ENCODE measurements at places on chromosomes 7 and 10. TPM values are rescaled to one million over a fixed set of nuclear protein-coding genes. Genes with fewer than 3 reads are reported as not detected.
A peak's percentile ranks its signal among the peaks of the same experiment; 100 is the strongest.

DNA sequence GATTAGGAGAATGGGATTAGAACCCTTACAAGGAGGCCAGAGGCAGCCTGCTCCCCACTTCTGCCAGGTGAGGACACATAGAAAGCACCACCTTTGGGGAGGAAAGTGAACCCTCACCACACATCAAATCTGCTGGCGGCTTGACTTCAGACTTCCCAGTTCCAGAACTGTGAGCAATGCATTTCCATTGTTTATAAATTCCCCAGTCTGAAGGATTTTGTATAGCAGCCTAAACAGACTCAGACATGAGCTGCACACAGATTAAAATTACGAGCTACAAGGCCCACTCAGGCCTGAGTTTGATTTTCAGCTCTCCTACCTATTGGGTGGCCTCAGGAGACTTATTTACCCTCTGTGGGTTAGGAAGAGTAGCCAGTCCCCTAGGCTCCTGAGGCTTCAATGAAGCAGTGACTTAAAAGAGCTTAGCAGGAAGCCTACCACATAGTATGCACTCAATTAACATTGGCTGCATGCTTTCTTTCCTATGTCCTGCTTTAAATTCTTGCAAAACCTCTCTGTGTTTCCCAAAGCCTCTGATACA is 350.7 kb upstream of the ZMIZ1 start:
- DNase-seq, result no peak

GRCh38 chr10:1376384-1376945 is 320.3 kb downstream of the WDR37 start:
- DNase-seq, result no peak

DYNC1I1 gene
- 0.06 TPM for total RNA-seq

ELMO1 gene
- total RNA-seq, result 1.2 TPM

- DNase-seq, result no peak
Measured at GRCh38 chr7:80773787-80774508, 135.5 kb downstream of the CD36 start.

CYP2W1 gene
- not detected for total RNA-seq

DNA sequence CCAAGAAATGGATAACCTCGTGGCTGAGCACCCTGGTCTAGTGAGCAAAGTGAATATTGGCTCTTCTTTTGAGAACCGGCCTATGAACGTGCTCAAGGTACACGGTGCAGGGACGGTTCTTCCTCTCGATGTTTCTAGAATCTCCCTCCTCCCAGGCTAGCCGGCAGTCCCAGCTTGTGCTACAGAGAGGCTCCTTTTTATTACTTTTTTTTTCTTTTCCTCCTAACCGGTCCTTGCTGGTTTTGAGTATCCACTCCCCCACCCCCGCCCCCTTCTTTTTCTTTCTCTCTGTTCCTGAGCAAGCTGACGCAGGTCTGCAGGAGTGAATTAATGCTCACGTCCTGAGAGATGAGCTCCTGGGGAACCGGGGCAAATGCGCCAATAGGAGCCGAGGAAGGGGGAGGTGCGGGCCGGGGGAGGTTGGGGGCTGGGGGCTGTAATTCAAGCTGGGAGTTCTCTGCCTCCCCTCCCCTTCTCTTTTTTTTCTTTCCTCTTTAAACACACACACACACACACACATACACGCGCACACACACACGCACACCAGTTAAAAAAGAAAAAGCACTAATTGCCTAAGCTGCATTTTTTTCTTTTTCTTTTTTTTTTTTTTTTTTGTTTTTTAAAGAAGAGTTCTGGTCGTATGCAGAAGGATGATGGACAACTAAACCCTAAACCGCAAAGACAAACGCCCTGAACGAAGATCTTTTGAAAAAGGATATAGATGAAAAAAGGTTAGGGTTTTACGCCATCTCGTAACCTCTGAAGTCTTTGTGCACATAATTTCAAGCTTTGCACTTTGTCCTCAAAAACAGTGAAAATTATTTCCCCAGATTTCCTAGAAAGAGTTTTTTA is 6.6 kb downstream of the CPA2 start:
- DNase-seq, result no peak

AS3MT gene
- total RNA-seq, result 10.7 TPM

GIMAP8 gene
- total RNA-seq, result not detected

DIP2C gene
- total RNA-seq, result 10.1 TPM

FIGNL1 gene
- 32.7 TPM for total RNA-seq

DNA sequence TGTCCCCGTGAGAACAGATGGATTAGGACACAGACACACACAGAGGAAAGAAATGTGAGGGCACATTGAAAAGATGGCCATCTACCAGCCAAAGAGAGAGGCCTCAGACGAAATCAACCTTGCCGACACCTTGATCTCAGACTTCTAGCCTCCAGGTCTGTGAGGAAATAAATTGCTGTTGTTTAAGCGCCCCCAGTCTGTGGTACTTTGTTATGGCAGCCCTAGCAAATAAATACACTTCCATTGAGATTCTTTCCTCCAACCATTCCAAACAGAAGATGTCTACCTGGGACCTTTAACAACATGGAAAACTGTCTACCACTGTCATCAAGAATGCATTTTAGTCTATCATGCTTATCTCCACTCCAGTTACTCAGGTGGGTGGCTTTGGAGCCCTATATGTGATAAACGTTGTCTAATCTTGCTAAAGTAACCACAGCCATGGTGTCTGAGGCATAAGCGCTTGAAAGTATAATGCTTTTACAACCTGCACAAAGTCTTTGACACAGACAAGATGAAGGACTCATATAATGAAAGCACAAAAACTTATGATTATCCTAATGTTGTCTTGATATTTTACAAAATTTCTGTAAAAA is 244.3 kb downstream of the MTERF1 start:
- no peak for DNase-seq

COL1A2 gene
- total RNA-seq, result 10.9 TPM

DNA sequence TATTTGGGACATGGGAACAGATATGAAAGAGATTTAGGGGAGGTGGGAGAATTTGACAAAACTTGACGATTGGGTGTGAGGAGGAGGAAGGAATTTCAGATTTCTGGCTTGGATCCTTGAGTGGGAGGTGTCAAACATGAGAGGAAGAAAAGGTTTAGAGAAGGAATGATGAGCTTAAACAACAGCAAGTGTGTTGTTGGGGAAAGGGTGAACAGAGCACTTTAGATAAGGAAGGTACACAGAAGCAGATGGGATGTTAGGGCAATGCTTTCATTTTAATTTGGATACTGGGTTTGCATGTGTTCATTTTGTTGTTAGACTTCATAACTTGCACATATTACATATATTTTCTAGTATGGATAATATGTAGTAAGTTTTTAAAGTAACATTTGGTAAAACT is 23.2 kb downstream of the REEP3 start:
- DNase-seq, result no peak

DNA sequence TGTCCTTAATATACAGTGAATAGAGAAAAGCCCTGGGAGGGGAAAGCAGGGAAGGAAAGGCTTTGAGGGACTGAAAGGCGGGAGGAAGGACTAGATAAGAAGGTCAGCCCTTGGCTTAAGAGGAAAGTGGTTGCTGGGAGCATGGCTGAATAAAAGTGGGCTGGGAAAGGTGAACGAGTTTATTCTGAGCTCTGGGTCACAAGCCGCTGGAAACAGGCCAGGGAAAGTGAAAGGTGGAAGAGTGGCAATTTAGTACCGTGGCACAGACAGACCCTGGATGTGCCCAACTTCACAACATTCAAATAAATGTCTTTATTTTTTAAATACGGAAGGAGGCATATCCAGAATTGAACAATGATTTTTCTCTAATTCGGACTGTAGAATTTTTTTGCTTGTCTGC is 39.7 kb downstream of the TAC1 start:
- DNase-seq, result no peak

DNA sequence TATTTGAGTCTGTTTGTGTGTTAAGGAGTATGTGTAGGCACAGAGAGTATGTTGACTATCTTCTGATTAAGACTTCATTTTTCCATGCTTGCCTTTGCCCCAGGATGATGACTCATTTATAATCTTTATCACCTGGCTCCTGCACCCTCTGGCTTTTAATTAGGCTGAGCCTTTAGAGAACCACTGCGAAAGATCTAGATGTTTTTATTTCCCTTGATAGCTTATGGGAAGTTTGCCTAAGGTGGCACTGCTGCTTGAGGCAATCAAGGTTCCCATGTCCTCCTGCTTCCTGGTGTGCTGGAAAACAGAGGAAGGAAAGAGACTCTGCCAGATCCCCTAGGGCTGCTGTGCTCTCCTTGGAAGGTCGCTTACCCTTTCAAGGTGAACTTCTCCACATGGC is 114.6 kb downstream of the ARL4A start:
- DNase-seq, result no peak

DNA sequence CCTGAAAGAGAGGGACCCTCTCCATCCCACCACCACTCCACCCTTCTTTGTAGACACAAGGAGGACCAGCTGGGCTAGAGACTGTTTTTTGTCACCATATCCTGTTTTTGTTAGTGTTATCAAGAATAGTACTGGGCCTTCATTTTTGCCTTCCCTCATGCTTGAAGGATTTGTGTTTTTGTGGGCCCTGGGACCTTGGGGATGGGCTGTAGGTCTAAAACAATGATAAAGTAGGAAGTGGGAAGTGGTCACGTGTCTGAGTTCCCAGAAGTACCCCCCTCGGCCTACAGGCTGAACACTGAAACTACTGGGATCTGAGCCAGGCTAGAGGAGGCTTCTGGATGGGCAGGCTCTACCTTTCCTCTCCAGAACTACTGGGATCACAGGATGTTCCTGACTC is 8.9 kb downstream of the AGFG2 start:
- DNase-seq, result no peak

DNA sequence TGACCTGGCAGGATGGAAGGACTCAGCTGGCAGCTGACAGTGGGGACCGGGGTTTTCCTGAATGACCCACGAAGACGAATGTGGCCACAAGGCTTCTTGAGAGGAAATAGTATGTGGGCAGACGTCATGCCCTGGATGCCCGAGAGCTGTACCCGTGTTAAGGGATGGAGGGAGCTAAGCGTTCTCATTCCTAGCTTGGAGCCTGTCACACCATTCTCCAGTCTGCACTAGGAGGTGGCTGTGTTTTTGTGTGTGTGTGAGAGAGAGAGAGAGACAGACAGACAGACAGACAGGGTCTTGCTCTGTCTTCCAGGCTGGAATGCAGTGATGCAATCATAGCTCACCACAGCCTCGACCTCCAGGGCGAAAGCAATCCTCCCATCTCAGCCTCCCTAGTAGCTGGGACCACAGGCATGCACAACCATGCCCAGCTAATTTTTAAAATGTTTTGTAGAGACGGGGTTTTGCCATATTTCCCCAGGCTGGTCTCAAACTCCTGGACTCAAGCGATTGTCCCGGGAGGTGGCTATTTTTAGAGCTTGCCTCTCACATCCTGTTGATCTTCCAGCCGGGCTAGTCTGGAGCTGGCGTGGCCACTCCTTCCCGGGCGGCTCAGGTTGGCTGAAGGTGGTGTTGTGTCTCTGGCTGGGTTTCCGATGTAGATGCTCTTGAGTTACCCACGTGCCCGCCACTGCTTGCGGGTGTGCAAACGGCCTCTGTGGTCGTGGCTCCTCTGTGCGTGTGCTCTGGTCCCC is 2.1 kb downstream of the AMZ1 start:
- no peak for DNase-seq

DNA sequence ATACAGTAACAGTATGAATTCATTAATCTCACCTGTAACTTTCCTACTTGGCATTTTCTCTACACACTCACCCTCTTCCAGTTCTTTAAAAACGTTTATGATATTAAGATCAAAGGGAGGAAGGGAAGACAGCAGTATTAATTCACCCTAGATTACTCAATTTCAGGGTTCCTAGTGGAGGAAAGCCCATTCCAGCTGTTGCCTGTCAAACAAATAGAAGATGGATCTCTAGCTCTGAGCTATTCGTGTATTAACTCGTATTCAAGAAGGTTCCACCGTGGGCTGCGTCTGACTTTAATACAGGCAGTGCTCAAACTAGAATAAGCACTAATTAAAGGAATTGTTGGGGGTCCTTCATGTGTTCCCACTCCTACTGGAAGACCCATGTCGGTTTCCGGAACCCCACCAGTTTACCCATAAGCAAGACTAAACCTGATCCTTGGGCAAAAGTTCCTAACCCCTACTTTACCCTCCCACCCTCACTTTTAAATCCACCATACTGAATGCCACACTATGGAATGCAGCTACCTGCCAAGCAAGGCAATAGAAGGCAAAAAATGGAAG is 2.1 kb downstream of the NANOS1 start:
- DNase-seq, result no peak

- DNase-seq, result no peak
Measured at GRCh38 chr7:129918922-129919321, 33.8 kb downstream of the UBE2H start.

PTPN20 gene
- 1.0 TPM for total RNA-seq

SPDYE2 gene
- not detected for total RNA-seq

- no peak for DNase-seq
Measured at GRCh38 chr7:147999962-148000361, 590.6 kb upstream of the C7orf33 start.

CFAP70 gene
- total RNA-seq, result 0.14 TPM

GRCh38 chr10:109679478-109679877 is 243.8 kb downstream of the XPNPEP1 start:
- no peak for DNase-seq

GRCh38 chr7:79988653-79989052 is 146.0 kb upstream of the GNAI1 start:
- no peak for DNase-seq

ANKRD2 gene
- 6.8 TPM for total RNA-seq

GRCh38 chr10:70786799-70787415 is 1.7 kb upstream of the TBATA start:
- no peak for DNase-seq

DNA sequence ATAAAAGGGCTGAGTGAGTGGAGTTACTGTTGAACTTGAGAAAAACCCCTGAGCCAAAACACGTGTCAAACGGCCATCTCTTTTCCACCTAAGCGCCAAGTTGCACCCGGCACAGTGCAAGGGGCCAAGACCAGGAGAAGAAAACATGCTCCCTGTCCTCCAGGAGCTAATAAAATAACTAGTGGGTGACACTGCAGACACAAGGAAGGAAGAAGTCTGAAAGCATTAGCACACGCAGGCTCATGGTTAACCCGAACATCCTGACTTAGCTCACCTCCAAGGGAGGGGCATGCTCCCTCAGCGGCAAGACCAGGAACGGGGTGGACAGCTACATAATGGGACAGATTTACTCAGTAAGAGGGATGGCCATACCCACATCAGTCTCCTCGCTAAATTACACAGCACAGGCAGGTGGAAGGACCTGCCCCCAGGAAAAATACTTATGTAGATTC is 65.0 kb downstream of the PIP4K2A start:
- peak; percentile 67 for DNase-seq

DNA sequence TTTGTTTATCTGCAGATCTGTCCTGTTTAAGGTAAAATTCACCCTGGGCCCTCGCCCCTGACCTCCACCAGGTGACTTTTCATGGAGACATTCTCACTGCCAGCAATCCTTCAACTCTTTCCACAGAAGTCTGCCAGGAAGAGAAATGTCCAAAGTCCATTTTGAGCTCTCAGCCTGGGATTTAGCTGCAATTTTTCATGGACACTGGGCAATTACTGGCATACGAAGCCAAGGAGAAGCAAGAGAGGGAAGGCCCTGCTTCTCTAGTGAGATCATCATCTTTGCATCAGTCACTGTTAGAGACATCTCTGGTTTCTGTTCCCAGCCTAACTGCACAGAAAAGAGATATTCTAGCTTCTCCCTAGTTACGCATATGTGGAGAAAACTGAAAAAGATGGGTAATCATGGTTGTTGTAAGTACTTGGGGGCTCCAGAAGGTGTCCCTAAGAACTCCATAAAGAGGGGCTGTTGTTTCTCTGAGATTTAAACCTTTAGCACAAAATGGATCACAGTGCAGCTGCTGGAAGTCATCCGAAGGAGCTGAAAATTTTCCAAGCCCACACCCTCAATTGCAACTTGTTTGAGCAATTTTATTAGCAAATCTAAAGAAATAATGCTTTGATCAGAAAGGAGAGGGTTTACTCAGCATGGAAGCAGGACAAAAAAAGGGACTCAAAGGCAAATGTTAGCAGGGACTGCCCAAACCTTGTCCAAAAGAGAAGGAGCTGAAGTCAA is 168.9 kb downstream of the SNX10 start:
- DNase-seq, result no peak

RGR gene
- total RNA-seq, result not detected

AGBL3 gene
- total RNA-seq, result 1.7 TPM
